ENCODE measurements at places on chromosomes 7 and 10.

GRCh38 chr10:32379950-32380551 is 33.1 kb upstream of the EPC1 start:
- no peak for DNase-seq

DNA sequence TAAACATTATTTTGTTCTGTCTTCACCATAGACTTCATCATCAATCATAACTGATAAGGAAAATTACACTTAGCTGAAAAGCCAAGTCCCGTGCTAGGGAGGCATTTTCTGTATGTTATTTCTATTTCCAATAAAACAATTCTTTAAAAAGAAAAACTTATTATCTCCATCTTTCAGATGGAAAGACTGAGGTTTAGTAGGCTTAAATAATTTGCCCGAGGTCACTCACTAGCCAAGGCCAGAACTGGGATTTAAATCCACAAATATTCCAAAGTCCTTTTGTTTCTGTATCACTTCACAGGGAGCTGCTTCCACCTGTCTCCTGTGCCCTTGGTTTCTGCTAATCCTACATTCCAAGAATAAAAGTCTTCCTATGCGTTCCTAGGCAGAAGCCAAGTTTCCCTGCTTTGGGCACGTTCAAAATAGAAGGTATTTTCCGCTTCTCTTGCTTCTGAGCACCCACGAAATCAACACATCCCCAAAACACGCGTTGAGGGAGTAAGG is 732 bp downstream of the CPVL start:
- no peak for DNase-seq

GRCh38 chr10:86350897-86351296 is 15.7 kb downstream of the GRID1 start:
- no peak for DNase-seq

GRCh38 chr10:27369880-27370279 is 129.3 kb upstream of the ACBD5 start:
- DNase-seq: peak; percentile 8

- no peak for DNase-seq
Measured at GRCh38 chr10:7579681-7580080, 87.1 kb downstream of the ITIH5 start.

GRCh38 chr10:90751107-90751997 is 106.5 kb downstream of the HTR7 start:
- peak; percentile 14 for DNase-seq

DNA sequence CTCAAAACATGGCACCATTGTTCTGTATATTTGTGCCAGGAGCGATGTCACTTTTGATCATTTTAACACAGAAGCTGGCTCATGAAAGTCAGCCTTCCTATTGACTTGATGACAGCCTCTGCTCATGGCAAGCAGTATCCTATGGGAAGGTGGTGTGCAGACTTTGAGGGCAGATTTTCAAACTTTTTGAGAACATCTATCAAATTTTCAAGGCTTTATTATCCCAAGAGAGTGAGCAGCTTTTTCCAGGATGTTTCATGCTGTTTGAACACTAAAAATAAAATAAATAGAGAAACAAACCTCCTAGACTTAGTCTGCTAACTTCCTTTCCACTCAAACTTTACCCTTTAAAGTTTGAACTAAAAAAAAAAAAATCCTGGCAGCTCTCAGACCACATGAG is 20.3 kb downstream of the FAM13C start:
- no peak for DNase-seq

DNA sequence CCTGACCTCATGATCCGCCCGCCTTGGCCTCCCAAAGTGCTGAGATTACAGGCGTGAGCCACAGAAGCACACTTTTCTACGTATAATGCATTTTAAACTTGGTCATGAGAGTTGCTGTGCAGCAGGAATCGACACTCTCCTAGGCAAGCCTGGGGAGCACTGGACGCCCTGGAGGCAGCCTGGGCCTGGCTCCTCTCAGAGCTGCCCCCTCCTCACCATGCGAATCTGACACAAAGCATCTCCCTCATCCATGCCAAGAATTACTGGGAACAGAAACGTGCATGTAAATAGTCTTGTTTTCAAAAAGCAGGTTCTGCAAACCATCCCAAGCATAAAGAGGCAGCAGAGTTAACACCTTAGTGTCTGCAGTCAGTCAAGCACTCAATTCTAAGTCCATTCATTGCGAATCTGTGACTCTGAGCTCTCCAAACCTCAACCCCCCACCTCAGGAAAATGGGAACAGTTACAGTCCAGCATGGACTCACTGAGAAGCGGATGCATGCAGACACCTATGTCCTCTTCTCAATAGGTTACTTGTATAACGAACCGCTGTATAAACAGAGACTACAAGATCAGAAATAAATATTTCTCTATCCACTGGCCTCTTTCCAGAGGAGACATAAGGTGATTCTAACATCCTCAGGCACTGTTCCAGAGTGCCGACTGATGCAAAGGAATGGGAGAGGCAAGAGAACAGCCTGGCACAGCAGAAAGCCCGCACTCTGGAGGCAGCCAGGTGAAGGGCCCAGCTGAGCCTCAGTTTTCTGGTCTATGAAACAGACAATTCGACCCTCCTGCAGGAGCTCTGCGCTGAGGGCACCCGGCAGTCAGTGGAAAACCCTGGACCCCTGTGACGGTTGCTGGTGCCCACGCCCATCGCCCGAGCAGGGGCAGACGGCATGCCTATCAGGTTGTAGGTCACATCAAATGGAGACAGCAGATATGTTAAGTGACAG is 68.9 kb downstream of the MAD1L1 start:
- DNase-seq: no peak

- DNase-seq: no peak
Measured at GRCh38 chr10:44925224-44925623, 14.1 kb downstream of the TMEM72 start.

DNA sequence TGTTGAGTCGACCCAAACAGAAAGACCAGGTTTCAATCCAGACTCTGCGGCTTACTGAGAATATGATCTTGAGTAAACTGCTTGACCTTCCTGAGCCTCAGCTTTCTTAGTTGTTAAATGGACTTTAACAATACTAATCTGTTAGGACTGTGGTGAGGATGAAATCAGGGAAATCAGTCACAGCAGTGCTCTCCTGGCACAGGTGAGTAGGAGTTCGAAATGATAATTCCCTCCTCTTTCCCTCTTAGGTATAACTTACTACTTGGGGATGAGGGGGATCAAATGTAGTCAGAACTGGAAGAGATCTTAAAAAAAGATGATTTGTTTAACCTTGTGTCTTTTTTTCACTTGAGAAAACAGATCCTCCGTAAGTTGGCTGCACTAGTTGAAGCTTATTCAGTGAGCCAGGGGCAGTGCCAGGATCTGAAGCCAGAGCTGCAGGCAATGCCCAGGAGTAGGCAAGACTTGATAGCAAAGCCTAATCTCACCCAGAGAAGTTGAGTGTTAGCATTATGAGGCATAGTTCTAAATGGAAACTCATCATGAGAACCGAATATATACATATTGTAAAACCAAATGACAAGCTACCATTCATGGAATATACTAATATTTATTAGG is 1.8 kb upstream of the MAGI2 start:
- no peak for DNase-seq

- DNase-seq: no peak
Measured at GRCh38 chr10:117075064-117075463, 63.0 kb downstream of the VAX1 start.

Measured in kidney glomerular epithelial cell (primary cell).